ENCODE measurements at places on chromosomes 1 and 21.

- no peak for DNase-seq
Observed at GRCh38 chr21:35606578-35606977, 453.7 kb downstream of the SETD4 start.

- DNase-seq, result no peak
Observed at GRCh38 chr21:33522953-33523349, 19.0 kb downstream of the GART start.

- no peak for DNase-seq
Observed at GRCh38 chr1:178527117-178527516, 14.2 kb downstream of the TEX35 start.

- DNase-seq, result no peak
Observed at GRCh38 chr1:29465755-29466154, 229.4 kb downstream of the PTPRU start.

- DNase-seq, result no peak
Observed at GRCh38 chr1:81804312-81804711, 3.6 kb downstream of the ADGRL2 start.

- no peak for DNase-seq
Observed at GRCh38 chr1:73868810-73869336, 329.1 kb downstream of the LRRIQ3 start.

GRCh38 chr1:156658945-156659574, 17.1 kb downstream of the BCAN start:
- no peak for DNase-seq

GRCh38 chr1:154629061-154629674, 21.2 kb upstream of the ADAR start:
- no peak for DNase-seq

DNA sequence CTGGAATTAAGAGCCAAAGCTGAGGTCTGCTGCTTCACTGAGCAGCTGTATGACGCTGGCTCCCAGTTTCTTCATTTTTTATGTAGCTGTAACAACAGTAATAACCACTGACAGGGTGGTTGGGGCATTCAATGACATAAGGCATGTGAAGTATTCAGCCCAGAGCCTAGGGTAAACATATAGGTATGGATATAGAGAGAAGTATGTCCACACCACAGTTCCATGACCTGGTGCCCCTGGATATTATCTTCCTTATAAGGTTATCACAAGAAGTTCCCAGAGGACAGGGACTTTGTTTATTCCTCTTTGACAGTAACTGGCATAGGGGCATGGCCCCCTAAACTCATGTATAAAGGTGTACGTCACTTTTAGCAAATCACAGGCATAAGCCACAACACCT, 14.7 kb downstream of the RAB42 start:
- no peak for DNase-seq

GRCh38 chr21:26883768-26884167, 38.6 kb upstream of the ADAMTS1 start:
- no peak for DNase-seq

DNA sequence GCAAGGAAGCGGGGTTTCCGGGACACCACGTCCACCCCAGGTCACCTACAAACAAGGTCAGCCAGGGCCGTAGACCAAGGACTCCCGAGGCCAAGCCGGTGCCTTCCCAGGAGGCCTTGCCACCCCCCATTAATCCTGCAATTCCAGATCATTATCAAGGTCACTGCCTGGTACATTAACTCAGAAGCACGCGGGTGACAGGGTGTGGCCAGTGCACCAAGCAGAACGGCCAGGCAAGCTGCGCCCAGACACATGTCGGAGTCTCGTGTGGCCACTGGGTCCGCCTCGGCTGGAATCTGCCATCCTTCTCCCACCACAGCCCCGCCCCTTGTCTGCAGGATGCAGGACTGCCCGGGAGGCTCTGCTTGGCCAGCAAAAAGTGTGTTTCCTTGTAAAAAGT, 144.7 kb downstream of the PRDM16 start:
- DNase-seq, result no peak

GRCh38 chr1:76939050-76939816, 72.0 kb downstream of the ST6GALNAC5 start:
- DNase-seq, result no peak

DNA sequence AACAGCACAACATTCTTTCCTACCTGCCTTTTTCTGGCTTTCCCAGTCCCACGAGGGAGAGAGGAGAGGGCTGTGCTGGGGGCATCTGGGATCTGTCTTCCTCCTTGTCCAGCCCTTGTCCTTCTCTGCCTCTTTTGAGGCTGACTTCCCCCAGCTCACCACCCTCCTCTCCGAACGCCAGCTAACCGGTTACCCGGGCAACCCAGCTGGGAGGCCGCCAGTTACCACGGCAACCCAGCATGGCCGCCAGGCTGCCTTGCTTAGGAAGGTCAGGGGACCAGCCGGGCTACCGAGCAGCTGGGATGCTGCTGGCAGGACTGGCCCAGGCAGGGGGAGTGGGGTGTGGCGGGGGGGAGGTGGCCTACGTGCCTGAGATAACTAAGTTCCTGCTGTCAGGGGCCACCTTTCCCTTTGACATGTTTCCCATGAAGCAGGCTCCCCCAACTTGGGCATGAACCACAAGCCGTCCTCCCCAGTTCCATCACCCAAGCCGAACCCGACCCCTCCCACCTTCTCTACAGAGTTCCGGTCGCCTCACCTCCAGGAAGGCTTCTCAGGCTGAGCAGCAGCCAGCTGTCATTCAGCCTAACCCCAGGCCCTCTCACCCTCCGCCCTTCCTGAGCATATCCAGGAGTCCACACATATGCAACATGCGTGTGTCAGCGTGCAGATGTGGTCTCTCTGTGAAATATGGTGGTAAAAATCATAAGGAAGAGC, 8.7 kb downstream of the PLEKHA6 start:
- DNase-seq, result no peak

DNA sequence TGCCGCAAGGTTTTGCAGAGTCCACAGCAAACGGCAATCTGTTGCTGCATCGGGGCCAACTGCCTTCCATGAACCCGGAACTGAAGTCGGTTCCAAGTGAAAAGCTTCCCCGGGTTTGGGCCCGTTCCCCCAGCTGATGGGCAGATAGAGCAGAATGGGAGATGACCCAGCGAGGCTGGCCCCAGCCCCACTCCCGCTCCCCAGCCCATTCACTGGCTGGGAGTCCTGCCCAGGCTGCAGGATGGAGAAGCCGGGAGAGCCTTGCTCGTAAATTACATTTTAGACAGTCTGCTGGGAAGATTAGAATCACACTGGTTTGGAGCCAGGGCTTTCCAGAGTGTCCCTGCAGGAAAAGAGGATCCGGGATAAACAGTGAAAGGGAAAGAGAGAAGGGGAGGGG, 31.6 kb upstream of the PAX7 start:
- no peak for DNase-seq

DNA sequence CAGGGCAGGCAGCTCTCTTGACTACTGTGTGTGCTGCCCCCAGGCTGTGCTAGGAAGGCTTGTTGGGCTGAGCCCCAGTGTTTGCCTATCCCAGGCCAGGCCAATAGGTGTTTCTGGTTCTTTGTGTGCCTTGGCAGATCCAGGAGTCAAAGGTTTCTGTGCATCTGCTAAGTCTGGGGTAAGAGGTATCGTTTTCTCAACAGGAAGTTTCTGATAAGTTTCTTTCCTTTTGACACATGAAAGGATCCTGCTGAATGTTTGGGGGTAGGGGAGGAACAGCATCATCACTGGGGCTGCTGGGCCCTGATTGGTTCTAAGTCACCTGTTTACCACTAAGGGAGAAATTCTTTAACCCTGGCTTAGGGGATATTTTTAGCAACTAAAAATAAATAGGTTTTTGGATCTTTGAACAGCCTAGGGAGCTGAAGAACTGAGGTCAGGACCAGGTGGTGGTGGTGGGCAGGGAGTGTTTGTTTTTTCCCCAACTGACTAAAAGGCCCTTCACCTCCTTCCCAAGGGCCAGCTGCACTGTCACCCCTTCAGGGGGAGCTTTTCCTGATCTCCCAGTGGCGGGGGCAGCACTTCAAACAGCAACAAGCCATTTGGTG, 85.1 kb downstream of the KCNN3 start:
- DNase-seq, result no peak

DNA sequence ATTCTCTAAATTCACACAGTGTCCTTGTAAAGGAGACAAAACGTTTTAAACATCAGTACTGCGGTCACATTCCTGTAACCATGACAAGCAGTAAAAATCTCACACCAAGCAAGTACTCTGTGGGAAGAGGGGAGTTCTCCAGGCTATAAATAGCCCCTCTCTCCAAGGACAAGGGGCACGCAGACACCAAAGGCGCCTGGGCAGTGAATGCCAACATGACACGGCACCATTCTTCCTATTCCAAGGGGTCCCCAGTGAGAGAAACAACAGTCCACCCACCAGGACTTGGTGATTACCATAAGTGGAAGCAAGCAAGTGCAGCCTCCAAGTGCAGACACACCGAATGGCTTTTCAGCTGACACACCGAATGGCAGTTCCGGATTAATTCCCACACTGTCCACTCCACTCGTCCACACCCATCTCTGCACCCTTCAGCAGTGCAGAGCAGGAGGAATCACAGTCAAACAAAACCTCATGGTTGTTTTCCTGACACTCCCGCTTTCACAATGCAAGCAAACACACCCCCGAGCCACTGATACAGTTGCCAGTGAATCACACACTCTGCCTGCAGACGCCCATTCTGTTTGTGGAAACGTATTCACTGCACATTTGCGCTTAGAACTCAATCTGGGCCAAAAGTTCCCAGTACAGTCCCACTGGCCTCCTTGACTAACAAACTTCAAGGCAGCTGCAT, 1.8 kb downstream of the PTTG1IP start:
- no peak for DNase-seq

DNA sequence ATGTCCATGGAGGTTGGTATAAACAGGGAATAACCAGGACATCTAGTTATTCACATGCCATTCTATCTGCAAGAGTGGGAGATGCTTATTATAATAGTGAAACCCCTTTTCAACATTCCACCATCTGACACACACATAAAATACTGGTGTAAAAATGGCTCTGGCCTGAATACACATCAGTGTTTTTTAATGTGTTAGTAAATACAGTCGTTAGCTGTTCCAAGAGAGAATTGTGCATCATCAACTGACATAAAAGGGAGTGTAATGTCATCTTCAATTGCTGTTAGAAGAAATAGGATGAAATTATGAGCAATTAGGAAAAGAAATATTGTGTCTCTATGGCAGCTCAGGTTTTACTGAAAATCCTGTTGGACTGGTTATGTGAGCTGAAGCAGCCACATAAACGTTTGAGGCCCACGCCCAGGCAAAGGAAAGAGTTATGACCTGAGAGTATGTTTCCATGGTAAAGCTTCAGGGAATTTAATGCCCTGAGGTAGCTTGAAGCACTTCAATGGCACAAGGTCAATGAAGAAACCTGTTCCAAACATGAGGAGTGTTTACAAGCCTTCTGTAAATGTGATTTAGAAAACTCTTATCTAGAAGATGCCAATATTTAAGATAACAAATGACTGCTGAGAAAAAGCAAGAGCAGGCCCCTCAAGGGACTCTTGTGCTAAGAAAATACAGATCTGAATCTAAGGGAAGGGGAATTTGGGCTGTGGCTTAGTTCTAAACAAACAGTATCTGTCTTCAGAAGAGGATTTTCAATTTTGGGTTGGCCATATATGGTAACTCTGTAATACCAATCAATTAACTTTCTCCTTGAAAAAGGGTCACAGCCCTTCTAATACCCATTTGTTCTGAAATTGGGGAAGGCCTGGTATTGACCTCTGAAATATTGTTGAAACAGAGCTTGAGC, 384.3 kb downstream of the SEC16B start:
- no peak for DNase-seq

DNA sequence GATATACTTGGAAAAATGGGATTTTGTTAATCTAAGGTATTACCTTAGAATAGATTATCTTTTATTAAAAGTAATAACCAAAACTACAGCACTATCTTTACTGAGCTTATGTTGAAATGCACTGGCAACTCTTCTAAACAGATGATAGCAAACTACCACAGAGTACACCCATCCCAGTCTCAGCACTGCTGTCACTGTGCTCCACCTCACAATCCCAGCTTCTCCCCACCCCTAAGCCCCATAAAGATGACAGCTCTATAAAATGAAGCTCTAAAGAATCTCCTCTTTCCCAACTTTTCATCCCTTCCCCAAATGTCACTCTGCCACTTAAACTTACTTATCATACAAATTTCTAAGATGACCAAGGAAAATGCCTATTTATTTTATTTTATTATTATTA, 6.4 kb downstream of the DSTYK start:
- DNase-seq, result no peak

DNA sequence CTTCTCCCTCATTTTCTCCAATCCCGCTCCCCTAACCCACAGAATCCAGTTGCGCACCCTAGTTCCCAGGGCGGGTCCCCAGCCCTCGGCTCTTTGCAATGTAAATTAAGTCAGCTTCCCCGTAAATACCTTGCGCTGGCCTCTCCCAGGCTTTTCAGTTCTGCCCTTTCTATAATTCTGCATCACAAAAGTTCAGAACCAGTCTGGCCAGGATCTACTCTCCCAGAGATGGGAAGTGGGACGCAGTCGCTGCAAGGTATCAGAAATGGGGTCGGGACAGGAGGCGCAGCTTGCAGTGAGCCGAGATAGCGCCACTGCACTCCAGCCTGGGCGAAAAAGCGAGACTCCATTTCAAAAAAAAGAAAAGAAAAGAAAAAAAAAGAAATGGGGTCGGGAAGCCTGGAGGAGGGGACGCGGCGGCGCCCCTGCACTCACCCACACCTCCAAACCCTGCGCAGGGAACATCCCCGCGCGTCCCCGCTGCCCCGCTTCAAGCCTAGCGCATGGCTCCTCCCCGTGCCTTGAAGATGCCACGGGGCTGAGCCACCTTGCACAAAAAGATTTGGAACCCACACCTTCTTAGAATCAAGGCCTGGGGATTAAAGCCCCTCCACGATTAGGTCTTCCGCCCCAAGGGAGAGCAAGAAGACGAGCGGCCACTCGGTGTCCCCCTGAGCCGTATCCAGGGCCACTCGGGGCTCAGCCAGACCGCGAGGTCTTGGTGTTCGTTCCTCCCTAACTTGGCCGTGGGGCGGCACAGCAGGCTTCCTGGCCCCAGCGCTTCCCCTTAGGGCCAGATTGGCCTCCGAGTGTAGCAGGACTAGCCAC, 27.2 kb upstream of the ITLN2 start:
- no peak for DNase-seq

DNA sequence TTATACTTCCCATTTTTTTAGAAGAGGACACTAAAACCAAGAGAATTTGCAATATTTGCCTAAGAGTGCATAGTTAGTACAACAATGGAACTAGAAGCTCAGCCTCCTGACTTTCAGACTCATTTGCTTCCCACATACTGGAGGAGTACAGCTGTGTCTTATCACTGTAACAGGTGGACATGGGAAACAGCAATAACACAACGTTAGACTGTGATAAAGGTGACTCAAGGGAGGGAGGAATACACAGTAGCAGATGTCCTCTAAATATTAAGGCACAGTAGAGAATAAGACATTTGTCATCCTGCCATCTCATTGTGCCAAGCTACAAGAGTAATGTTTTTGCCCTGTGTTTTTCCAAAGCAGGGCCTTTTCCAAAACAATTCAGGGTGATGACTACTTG, 55.4 kb upstream of the JAK1 start:
- no peak for DNase-seq

DNA sequence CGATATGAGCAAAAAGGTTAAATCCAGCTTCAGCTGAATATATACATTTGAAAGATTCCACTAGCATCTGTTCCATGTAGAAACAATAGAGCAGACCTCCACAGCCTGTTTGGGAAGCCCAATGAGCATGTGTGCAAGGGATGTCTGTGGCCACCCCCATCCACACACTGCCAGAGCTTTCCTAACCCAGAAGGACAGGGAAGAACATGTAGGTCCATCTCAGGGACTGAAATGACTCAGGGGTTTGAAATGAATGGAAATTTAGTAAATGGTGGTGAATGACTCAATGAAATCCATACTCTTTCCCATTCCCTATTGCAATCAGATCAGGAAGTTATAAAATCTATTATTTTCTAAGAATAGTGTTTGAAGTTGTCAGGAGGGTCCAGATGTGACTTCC, 397.2 kb downstream of the DUSP10 start:
- no peak for DNase-seq

Measured in stimulated activated CD8-positive, alpha-beta memory T cell treated with anti-CD3 and anti-CD28 coated beads, Interleukin-7, amount 100 ng/mL, for 1 hour (primary cell).